ENCODE measurements at places on chromosomes 2 and 18.

GRCh38 chr2:154125891-154126290 lies 254.2 kb downstream of the GALNT13 start:
- DNase-seq, result no peak

GRCh38 chr2:223852281-223852795 lies 15.0 kb upstream of the AP1S3 start:
- no peak for DNase-seq

- DNase-seq, result peak; percentile 67
Observed at GRCh38 chr2:75100801-75101151, 98.5 kb downstream of the TACR1 start.

- DNase-seq, result peak; percentile 75
Observed at GRCh38 chr2:205696927-205697441, 14.7 kb downstream of the NRP2 start.

- DNase-seq, result peak; percentile 95
Observed at GRCh38 chr18:22683196-22683676, 249.9 kb upstream of the RBBP8 start.

DNA sequence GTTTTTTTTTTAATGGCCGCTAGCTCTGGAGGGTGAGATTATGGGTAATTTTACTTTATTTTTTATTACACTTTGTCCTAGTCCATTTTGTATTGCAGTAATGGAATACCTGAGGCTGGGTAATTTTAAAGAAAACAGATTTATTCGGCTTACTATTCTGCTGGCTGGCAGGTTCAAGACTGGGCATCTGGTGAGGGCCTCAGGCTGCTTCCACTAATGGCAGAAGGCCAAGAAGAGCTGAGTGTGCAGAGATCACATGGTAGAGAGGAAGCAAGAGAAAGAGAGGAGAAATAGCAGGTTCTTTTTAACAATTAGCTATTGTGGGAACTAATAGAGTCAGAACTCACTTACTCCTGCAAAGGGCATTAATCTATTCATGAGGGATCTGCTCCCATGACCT lies 52.4 kb upstream of the ARHGAP28 start:
- no peak for DNase-seq

GRCh38 chr2:126646026-126646425 lies 9.9 kb upstream of the GYPC start:
- no peak for DNase-seq

DNA sequence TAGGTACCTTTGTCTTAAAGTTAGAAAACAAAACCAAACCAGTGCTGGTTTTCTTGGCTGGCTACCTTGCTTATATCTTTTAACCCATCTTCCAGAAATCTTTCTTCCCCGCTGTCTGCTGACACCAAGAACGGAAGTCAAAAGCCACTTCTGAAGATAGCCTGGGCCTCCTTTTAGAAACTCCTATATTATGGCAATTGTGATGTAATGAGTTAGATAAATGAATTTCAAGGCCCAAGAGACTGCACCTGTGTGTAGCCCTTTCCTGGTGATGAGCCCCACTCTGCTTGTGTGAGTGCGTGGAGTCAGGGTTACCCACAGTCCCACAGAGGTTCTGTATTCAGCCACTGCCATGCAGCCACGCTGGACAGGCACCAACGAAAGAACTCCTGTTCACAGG lies 60.7 kb downstream of the ARMC9 start:
- no peak for DNase-seq

Measured in astrocyte of the spinal cord (primary cell).